Stimulated activated CD4-positive, alpha-beta T cell treated with anti-CD3 and anti-CD28 coated beads, TNF-alpha, amount 100 ng/mL, for 1 hour (primary cell): ENCODE measurements at places on chromosomes 4 and X.

DNA sequence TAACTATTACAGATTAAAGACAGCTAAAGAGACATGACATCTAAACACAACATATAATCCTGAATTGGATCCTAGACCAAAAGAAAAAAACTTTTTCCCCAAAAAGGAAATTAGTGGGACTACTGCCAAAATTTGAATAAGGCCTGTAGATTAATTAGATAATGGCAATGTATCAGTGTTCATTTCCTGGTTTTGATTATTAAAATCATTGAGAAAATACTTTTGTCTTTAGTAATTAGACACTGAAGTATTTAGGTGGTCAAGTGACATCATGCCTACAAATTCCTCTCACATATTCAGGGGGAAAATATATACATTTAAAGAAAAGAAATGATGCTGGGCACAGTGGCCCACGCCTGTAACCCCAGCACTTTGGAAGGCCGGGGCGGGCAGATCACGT is 10.4 kb upstream of the USO1 start:
- no peak for DNase-seq

GRCh38 chr4:123701131-123701575 is 304.6 kb downstream of the SPRY1 start:
- no peak for DNase-seq

DNA sequence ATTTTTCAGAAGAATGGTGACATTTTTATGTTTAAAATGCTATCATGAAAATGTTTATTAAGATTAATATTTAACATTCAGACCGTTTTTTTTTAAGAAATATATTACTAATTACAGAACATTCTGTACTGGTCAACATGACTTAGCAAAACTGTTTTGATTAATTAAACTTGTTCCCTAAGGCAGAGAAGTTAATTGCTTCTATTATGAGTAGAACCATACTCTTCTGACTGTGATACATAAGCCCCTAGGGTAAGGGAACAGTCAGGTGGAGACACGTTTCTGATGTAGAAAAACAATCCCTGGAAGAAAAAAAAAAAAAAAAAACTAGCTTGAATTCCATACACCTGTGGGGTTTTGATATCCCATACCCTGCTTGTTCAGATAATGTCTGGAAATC is 97.4 kb downstream of the GPM6A start:
- DNase-seq, result no peak

- no peak for DNase-seq
These were observed 249.6 kb downstream of the OPHN1 start for GRCh38 chrX:68183612-68184214.

GRCh38 chrX:355329-356050 is 31.2 kb downstream of the PPP2R3B start:
- no peak for DNase-seq

GRCh38 chrX:40663078-40663740 is 15.8 kb upstream of the CXorf38 start:
- no peak for DNase-seq

GRCh38 chrX:107826238-107827029 is 768 bp downstream of the MID2 start:
- peak; percentile 17 for DNase-seq

- DNase-seq, result no peak
These were observed 947.8 kb downstream of the C4orf33 start for GRCh38 chr4:130043732-130044160.

- DNase-seq, result no peak
These were observed 486 bp downstream of the CLCN3 start for GRCh38 chr4:169620880-169621248.

DNA sequence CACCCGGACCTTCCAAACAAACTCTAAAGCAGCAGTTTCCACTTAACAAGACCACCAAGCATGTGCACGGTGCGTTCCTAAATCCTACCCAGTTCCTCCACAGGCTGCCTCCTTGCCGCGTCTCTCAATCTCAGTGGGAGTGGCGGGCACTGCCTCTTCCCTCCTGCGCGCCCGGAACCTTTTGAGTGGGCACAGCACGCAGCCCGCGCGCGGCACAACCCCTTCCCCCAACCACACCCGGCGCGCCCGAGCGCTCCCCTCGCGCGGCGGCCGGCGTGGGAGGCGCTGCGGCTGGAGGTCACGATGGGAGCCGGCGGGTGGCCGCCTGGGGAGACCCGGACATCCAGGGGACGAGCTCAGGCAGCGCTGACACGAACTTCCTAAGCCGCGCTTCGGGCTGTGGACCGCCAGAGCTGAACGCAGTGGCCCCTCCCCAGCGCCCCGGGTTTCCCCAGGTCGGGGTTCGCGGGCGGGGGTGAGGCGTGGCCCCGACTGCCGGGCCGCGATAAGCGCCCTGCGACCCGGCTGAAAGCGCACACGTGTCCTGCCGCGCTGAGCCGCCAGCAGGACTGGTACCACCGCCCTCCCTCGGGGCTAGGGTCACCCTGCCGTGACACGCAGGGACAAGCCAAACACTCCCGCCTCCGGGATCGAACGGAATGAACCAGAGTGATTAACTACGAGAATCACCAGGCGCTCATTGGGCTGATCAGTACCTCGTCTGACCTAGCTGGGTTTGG is at the start of gene ABCG2:
Gene ABCG2, minus strand, starts transcription at position 151 of the 740 bp plus-strand sequence. CDS start 18,644 bp downstream, outside the sequence.
- DNase-seq, result no peak

- no peak for DNase-seq
These were observed 194.8 kb upstream of the ATOH1 start for GRCh38 chr4:93633721-93634120.

- no peak for DNase-seq
These were observed 103.2 kb downstream of the HMX1 start for GRCh38 chr4:8768357-8768999.
